ENCODE measurements at places on chromosomes 6 and 20.

GRCh38 chr20:15702161-15702560 lies 871.1 kb downstream of the KIF16B start:
- no peak for DNase-seq

DNA sequence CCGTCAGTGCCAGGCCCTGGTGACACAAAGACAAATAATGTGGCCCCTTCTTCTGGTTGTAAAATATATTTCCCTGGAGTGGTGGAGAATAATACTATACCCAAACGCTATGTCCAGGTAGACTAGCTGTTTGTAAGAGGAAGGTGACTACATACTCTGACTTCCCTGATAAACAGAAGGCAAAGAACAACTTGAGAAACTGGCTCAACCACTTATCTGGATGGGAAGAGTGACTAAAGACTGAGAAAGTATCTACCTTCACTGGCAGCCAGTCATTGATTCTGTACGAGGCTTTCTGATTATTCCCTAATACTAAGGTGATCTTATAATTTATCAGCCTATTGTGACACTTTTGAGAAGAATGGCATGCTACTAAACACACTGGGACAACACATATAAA lies 569.7 kb downstream of the EPHA7 start:
- DNase-seq: no peak

DNA sequence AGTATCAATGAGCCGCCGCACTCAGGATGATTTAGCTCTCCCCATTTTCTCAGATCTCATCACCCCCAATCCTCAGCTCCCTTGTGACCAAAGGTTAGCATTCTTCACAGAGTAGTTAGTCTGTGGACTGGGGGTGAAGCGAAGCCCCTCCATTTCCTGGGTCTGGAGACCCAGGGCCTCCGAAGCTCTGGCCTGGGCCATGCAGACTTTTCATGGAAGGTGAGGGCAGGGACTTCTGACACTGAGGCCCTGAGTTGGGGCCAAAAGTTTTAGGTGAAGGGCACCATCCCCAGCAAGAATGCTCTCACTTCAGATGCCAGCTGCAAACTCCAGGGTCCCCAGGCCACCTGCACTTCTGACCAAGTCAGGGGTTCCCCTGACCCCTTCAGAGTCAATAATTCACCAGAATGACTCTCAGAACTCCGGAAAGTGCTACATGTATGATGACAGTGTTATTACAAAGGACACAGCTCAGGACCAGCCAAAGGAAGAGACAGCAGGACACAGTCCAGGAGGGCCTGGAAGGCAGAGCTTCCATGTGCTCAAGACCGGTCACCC lies 65.7 kb upstream of the DUSP22 start:
- DNase-seq: no peak

DNA sequence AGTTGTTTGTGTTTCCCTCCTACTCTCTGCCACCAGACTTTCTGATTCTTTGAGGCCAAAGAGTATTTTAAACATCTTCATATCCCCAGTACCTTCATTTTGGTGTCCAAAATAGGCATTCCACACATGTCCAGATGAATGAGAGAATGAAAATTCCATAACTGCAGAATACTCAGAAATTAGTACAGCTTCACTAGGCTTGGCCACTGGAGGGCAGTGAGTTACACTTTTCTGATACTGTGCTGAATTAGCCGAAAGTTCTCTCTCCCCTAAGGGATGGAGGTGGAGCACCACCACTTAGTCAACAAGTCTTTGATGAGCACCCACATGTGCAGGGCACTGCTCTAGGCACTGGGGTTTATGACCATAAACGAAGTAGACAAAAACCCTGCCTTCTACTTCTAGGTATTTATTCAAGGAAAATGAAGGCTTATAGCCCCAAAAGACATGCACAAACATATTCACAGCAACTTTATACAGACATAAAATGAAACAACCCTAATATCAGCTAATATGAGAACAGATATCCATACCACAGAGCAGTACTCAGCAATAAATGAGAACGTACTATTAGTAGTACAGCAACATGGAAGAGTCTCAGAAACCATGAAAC lies 46.1 kb upstream of the TMEM217 start:
- DNase-seq: no peak

- no peak for DNase-seq
These were observed 24.7 kb downstream of the TBC1D7 start for GRCh38 chr6:13303668-13304017.

- no peak for DNase-seq
These were observed 121.4 kb upstream of the MAFB start for GRCh38 chr20:40810332-40811000.

GRCh38 chr20:62487561-62488354 lies 12.0 kb upstream of the GATA5 start:
- DNase-seq: no peak

GRCh38 chr6:2081155-2082138 lies 164.0 kb downstream of the GMDS start:
- DNase-seq: no peak

GRCh38 chr20:52747845-52748284 lies 224.3 kb upstream of the TSHZ2 start:
- no peak for DNase-seq

DNA sequence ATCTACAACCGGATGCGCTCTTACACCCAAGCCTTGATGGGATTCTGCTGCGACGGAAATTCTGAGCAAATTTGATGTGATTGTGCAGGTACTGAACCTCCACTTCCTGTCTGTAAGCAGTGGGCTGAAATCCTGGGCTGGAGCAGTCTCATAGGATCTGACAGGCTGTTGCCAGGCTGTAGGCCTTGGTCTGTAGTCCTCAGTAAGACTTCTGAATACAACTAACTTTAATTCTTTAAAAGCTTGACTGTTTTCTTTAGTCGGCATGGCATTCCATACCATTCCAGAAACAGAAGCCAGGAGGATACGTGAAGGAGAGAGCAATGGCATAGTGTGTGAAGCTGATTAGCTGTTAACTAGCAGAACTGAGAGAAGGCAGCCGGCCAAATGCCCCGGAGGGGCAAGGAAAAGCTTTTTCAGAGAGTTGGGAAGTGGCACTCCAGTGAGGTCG lies 68.3 kb downstream of the ADTRP start:
- DNase-seq: no peak

DNA sequence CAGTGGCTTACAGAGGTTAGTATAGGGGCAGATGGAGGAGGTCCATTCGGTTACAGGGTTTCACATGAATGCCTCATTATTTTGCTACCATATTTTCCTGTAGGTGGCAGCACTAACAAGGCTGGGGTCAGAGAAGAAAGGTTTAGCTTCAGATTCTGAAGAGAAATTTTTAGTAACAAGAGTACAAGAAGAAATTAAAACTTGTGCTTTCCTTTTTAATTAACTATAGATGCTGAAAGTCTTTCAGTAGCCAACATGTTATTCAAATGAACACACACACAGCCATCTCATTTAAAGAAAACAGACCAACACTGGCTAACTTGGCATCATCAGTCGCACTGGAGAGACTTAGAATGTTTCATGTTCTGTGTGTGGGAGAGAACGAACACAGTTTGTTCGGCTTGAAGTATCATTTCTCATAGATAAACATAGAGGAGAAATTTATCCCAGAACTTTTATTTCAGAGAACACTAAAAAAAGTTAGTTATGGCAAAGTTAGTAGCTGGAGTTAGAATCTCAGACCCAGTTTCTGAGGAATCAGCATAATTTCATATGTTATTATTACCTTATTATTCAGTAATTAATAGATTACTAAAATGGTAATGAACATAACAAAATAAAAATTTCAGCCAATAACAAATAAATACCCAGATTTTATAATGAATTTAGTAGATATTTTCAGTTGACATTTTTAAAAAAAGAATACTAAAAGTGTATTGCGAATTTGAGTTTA lies 314.0 kb upstream of the RSPO3 start:
- peak; percentile 53 for DNase-seq

DNA sequence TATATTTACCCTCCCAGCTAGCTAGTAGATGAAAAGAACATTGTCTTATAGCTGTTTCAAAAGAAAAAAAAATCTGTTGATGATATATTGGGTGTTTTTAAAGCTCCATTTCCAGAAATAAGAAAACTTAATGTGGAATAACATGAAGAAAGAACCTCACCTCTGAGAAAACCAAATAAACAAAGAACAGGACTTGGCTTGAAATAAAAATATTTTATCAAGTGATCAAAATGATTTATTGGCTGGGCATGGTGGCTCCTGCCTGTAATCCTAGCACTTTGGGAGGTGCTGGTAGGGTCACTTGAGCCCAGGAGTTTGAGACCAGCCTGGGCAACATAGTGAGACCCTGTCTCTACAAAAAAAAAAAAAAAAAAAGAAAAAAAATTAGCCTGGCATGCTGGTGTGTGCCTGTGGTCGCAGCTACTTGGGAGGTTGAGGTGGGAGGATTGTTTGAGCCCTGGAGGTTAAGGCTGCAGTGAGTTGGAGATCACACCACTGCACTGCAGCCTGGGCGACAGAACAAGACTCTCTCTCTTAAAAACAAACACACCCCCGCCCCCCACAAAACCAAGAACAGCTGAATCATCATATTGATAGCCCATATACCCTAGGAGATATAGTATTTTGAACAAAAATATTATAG lies 7.9 kb downstream of the RNF24 start:
- no peak for DNase-seq

DNA sequence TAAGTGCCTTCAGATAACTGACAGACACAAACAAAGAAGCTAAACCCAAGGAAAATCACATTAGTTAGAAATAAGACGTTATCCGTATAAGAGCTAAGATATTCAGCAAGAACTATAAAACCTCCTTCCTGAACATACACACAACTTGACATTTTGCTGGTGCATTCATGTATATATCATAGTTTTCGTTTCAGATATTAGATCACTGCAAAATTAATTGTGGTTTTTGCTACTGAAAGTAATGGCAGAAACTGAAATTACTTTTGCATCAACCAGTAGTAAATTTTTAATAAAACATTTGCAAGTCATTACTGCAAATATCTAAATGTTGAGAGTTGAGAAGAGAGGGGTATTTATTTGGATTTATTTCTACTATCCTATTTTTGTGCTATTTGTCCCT lies 26.1 kb upstream of the KCNQ5 start:
- DNase-seq: no peak

DNA sequence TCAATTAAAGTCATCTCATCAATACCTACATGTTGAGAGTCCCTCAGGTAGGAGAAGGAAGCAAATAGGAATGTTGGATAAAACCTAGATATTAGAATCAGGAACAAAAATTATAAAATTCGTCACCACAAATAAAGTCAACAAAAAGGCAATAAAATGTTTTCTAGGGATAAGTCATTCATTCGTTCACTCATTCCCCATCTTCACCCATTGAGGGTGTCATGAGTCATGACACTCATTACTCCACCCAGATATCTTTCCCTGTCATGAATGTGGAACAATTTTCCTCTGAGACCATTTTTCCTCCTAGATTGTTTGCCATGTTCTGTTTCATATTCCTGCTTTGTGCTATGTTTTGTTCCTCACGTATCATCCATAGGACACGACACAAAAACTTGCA lies 50.9 kb upstream of the OLIG3 start:
- no peak for DNase-seq

DNA sequence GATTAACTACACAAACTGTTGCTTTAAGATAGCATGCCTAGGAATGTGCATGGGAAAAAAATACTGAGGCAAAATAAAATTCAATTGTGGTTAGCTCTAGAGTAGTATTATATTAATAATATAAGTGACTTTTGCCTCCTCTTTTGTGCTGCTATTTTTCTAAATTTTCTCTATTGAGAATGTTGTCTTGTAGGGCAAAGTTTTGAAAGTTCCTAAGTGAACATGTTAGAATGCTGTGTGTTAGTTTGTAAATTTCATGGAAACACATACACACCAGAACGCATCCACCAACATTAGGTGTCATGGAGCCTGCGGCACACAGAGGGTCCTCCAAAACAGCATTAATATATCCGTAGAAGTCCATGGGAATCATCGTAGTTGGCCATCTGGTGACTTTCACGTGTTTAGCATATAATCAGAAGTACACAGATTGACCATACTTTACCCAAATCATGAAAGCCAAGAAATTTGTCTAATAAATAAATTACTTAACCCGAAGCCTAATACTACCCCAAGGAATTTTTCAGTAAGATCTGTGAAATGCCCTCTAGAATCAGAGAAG lies 25.6 kb downstream of the ARHGAP18 start:
- DNase-seq: no peak

Data from NCI-H774 (cell line).